PC-3 (cell line): ENCODE measurements at places on chromosomes 6 and 20. TPM values are rescaled to one million over a fixed set of nuclear protein-coding genes. Genes with fewer than 3 reads are reported as not detected.
A peak's percentile ranks its signal among the peaks of the same experiment; 100 is the strongest.

CST5 gene
- not detected in 2 replicates for total RNA-seq

ID4 gene
- 1.2 and 1.4 TPM in 2 replicates for total RNA-seq

GRCh38 chr6:148231572-148231971, 111.1 kb upstream of the SASH1 start:
- peak; percentile 45 for DNase-seq

DNA sequence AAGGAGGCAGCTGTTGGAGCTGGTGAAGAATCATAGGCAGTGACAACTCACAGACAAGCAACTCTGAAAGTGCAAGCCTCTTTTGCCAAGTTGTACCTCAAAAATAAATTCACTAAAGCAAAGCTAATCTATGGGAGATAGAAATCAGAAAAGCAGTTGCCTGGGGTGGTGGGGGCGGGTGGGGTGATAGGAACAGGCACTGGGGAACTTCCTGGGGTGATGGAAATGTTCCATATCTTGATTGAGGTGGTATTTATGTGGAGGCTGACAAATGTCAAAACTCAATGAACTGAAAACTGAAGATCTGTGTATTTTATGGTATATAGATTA, 52.4 kb downstream of the ATP9A start:
- no peak for DNase-seq

- DNase-seq, result no peak
Measured at GRCh38 chr6:3431994-3432393, 24.9 kb downstream of the SLC22A23 start.

TRAPPC3L gene
- total RNA-seq, result not detected in 2 replicates

OSTM1 gene
- total RNA-seq, result 12.4 and 13.5 TPM in 2 replicates

DNA sequence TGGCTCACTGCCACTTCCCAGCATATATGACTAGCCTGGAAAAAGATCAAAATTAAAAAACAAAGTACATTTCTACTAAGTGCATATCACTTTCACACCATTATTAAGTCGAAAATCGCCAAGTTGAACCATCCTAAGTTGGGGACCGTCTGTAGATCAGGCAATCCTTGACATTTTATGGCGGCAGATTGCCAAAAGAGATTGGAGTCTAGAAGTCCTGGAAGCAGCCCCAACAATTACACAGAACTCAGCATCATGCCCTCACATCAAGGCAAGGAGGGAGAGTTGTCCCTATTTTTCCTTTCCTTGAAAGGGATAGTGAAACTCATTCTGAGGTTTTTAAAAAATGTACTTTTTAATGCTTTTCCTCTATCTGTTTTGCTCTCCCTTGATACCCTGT, 30.7 kb downstream of the SLC22A3 start:
- DNase-seq, result no peak

DNA sequence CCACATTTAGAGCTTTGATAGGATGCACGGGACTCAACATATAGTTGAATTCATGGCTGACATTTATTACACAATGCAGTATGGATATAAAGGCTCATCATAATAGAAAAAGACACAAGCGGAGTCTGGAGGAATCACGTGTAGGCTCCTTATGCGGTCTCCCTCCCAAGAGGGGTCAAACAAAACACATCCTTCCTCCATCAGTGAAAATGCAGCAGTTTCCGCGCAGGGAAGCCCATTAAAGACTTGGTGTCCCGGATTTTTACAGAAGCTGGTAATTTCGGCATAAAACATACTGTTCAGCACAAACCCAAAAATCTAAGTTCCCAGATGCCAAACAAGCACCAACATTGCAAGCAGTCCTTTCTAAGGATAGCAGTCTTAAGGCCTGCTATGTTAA, 1.1 kb downstream of the USP45 start:
- DNase-seq, result no peak

DNA sequence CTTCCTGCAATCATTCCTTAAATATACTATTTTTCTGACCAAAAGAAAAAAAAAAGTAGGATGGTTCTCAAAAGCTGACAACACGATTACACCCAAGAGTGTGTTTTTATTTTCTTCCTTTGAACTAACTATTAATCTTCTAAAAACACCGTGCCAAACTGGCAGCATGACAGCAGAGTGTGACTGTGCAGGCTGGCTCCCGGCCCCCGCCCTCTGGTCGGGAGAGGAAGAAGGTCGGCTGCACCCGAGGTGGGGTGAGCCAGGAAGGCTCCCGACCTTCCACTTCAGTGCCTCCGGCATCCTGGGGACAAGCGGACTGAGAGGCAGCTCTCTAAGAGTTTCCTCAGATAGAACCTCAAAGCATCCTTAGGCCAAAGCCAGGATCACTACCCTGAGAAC, 29.2 kb downstream of the SLC22A23 start:
- peak; percentile 54 for DNase-seq

- no peak for DNase-seq
Measured at GRCh38 chr6:15058200-15059061, 187.4 kb upstream of the JARID2 start.

NOX3 gene
- total RNA-seq, result not detected in 2 replicates

DNA sequence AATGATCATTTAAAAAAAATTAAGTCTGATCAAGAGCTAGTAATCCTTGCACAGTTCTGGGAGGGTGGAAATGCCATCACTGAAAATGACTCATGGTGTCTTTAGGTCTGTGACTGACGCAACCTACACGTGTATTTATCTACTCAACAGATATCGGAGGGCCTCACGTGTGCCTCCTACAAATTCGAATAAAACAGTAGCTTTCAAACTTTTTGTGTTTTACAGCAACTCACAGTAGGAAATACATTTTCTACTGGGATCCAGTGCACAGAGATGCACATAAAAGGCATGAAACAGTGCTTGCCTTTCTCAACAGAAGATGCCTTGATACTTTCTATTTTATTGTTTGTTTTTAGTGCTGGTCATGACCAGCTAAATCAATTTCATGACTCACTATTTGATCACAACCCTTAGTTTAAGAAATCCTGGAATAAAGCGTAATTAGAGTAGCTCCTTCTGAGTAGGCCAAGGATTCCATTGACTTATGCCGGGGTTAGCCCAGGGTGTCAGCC, 210.0 kb upstream of the SNX9 start:
- peak; percentile 86 for DNase-seq

SLC4A11 gene
- total RNA-seq, result 23.7 and 26.8 TPM in 2 replicates

DNA sequence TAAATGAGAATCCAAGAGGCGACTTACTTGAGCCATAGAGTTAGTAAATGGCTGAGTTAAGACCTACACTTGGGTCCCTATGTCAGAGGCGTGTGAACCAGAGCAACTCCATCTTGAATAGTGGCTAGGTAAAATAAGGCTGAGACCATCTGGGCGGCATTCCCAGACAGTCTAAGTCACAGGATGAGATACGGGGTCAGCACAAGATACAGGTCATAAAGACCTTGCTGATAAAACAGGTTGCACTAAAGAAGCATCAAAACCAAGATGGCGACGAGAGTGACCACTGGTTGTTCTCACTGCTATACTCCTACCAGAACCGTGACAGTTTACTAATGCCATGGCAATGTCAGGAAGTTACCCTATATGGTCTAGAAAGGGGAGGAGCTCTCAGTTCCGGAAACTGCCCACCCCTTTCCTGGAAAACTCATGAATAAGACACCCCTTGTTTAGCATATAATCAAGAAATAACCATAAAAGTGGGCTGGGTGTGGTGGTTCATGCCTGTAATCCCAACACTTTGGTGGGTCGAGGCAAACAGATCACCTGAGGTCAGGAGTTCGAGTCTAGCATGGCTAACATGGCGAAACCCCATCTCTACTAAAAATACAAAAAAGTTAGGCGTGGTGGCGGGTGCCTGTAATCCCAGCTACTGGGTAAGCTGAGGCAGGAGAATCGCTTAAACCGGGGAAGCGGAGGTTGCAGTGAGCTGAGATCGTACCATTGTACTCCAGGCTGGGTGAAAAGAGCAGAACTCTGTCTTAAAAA, 43.9 kb upstream of the EEF1A1 start:
- DNase-seq, result no peak

DNA sequence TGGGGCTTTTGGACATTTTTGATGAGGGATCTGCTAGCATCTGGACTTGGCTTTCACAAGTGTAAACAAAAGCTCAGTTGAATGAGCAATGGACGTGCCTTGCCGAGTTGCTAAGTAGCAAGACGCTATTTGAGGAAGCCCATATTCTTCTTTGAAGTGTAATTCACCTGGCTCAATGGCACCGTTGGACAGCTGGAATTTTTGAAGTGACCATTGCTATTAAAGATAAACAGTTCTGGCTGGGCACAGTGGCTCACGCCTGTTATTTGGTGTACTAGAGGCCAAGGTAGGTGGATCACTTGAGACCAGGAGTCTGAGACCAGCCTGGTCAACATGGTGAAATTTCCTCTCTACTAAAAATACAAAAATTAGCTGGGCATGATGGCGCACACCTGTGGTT, 88.8 kb upstream of the SOX4 start:
- no peak for DNase-seq

DNA sequence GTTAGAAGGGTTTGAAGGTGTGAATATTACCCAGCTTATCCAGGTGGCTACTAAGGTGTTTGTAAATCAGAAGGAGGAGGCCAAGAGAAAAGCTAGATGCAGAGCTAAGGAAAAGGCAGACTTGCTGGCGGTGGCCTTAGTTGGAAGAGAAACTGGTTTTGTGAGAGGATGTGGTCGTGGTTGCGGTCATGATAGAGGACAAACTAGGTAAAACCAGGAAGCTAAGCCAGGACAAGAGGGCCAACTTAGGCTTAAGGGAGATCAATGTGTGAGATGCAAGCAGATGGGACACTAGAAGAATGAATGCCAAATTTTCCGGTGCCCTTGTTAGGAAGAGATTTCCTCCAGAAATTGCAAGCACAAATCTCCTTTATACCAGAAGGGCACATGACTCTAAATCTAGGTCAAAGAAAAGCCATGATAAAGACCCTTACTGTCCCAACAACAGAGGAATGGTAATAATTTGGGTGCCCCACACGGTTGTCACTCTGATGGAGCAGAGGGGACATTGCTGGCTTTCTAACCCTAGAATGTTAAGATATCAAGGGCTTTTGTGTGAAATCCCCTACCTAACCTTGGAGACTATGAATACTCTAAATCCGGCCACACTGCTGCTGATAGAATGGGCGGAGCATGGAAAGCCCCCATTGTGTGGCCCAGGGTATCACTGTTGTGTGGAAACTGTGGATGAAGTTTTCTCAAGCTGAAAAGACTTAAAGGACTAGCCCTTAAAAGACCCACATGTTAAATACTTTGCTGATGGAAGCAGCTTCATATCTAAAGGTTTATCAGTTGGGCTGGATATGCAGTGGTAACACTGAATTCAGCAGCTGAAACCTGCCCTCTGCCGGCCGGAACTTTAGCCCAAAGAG, 7.8 kb downstream of the IL22RA2 start:
- peak; percentile 26 for DNase-seq

DNA sequence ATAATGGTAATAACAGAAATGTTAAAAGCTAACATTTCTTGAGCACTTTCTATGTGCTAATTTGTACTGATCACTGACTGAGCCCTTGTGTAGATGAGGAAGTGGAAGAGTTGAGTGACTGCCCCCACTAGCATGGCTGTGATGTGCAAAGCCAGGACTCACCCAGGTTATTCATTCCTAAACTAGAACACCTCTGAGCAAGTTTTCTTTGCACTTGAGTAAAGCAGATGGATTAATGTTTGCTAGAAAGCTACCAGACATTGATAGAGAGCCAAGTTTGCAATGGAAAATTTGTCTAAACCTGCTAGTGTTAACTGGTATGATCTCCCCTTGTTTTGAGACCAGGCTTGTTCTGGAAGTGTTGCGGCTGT, 467.4 kb upstream of the PLCB4 start:
- DNase-seq, result no peak

PRRT1 gene
- 1.5 TPM in 1 of 2 replicates, not detected in the other for total RNA-seq

GRCh38 chr6:34152042-34152524, 6.2 kb upstream of the GRM4 start:
- DNase-seq, result no peak
